Activated CD4-positive, alpha-beta T cell treated with anti-CD3 and anti-CD28 coated beads, Interleukin-2, amount 10 ng/mL, durations not matched to agents 7 days and 5 days (primary cell): ENCODE measurements at places on chromosomes 4 and X. TPM values are rescaled to one million over a fixed set of nuclear protein-coding genes. Genes with fewer than 3 reads are reported as not detected.

The GYG2 gene
- total RNA-seq: not detected

The CFAP97 gene
- 44.3 TPM for total RNA-seq

The PDE5A gene
- 0.21 TPM for total RNA-seq

The EIF1AX gene
- total RNA-seq: 54.1 TPM

The FRAS1 gene
- not detected for total RNA-seq

The MAGEC3 gene
- total RNA-seq: not detected

The PDZD4 gene
- 0.60 TPM for total RNA-seq

The GPR119 gene
- total RNA-seq: not detected

The LEF1 gene
- 386 TPM for total RNA-seq

The USP17L25 gene
- total RNA-seq: not detected

The SPACA5B gene
- not detected for total RNA-seq

The CT45A5 gene
- total RNA-seq: not detected

The YY2 gene
- 1.5 TPM for total RNA-seq

The LCORL gene
- 8.0 TPM for total RNA-seq

The ADH6 gene
- not detected for total RNA-seq

The NAP1L3 gene
- 1.3 TPM for total RNA-seq

The UGT2B15 gene
- total RNA-seq: not detected

The HGFAC gene
- 0.10 TPM for total RNA-seq

The KIAA1210 gene
- not detected for total RNA-seq

The AR gene
- total RNA-seq: not detected

The MUC7 gene
- not detected for total RNA-seq

The VCX2 gene
- total RNA-seq: not detected

The SERPINA7 gene
- not detected for total RNA-seq

The GJB1 gene
- total RNA-seq: not detected

The FRMD7 gene
- total RNA-seq: not detected

The NALF2 gene
- 0.19 TPM for total RNA-seq

The MTNR1A gene
- total RNA-seq: not detected

The MID2 gene
- 3.6 TPM for total RNA-seq

The SYTL4 gene
- total RNA-seq: not detected

The GAGE1 gene
- not detected for total RNA-seq
